ENCODE measurements at places on chromosomes 13 and 19. TPM values are rescaled to one million over a fixed set of nuclear protein-coding genes. Genes with fewer than 3 reads are reported as not detected.

The NOTCH3 gene
- 5.9 TPM for total RNA-seq

The RPL28 gene
- 3,038 TPM for total RNA-seq

The C19orf18 gene
- total RNA-seq: not detected

The PSG11 gene
- not detected for total RNA-seq

The C1QTNF9B gene
- not detected for total RNA-seq

The KIR3DL1 gene
- not detected for total RNA-seq

The ZNF606 gene
- total RNA-seq: 2.8 TPM

The SLC6A16 gene
- total RNA-seq: 1.3 TPM

The ZNF415 gene
- not detected for total RNA-seq

The OSCAR gene
- total RNA-seq: 0.21 TPM

The LRG1 gene
- total RNA-seq: 0.09 TPM

The SULT2B1 gene
- 15.6 TPM for total RNA-seq

The AMER2 gene
- total RNA-seq: not detected

The THSD8 gene
- not detected for total RNA-seq

The KLK2 gene
- not detected for total RNA-seq

The CDC42EP5 gene
- not detected for total RNA-seq

The FOSB gene
- 15.8 TPM for total RNA-seq

The IL27RA gene
- 11.8 TPM for total RNA-seq

The ZNF439 gene
- total RNA-seq: not detected

The PRSS57 gene
- 0.13 TPM for total RNA-seq

Measured in A549 treated with CpdA at 1 μM for 4 hours (cell line).